Activated CD8-positive, alpha-beta memory T cell treated with anti-CD3 and anti-CD28 coated beads for 1 hour (primary cell): ENCODE measurements at places on chromosomes 1 and 21.

DNA sequence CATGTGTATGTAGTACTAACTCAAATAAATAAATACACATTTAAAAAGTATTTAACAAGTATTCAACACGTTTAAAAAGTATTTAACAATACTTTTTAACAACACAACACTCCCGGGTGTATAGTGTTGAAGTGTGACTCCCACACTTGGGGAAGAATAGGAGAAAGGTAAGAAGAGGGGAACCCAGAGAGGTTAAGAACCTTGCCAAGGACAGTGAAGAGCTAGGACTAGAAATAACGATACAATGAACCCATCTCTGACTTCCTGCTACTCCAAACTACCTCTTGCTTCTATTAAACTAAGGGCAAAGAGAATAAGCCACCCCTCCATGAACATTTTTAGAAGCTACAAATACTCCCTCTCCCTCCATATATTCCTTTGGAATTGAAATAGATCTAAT lies 1.7 kb upstream of the GFI1 start:
- no peak for DNase-seq

- no peak for DNase-seq
Observed at GRCh38 chr1:97412166-97412565, 508.7 kb downstream of the DPYD start.

- DNase-seq, result no peak
Observed at GRCh38 chr1:109149874-109150601, 36.1 kb downstream of the ELAPOR1 start.

GRCh38 chr1:202664083-202664482 lies 46.2 kb downstream of the SYT2 start:
- no peak for DNase-seq

- DNase-seq, result no peak
Observed at GRCh38 chr1:76763738-76764137, 103.5 kb upstream of the ST6GALNAC5 start.

DNA sequence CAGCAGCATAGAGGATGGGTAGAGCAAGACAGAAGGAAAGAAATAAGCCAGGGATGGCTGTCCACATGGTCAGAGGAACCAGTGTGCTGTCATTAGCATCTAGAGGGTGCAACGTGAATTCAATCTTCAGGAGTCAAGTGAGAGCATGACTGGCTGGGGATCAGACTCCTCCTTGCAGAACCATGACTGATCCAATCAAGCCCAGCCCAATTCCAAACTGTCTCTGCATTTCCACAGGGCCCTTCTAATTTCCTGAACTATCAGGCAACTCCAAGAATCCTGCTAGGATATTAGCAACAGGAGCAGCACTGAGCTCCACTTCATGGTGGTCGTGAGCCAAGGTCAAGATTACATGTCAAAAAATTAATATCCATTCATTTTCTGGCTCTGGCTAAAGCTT lies 166.8 kb upstream of the CAMK1G start:
- DNase-seq, result no peak

GRCh38 chr1:17731460-17731859 lies 23.7 kb upstream of the ACTL8 start:
- no peak for DNase-seq

DNA sequence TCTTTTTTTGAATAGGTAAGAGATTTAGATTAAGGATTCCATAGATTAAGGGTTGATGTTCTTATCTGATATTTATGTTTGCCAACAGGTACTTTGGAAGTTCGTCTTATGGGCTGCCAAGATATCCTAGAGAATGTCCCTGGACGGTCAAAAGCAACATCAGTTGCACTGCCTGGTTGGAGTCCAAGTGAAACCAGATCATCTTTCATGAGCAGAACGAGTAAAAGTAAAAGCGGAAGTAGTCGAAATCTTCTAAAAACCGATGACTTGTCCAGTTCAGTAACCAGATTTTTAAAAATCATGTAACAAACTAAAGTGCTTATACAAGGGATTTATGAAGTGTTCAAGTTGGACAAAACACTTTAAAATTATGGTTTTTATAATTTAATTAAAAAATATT lies 100.5 kb downstream of the PKN2 start:
- no peak for DNase-seq

DNA sequence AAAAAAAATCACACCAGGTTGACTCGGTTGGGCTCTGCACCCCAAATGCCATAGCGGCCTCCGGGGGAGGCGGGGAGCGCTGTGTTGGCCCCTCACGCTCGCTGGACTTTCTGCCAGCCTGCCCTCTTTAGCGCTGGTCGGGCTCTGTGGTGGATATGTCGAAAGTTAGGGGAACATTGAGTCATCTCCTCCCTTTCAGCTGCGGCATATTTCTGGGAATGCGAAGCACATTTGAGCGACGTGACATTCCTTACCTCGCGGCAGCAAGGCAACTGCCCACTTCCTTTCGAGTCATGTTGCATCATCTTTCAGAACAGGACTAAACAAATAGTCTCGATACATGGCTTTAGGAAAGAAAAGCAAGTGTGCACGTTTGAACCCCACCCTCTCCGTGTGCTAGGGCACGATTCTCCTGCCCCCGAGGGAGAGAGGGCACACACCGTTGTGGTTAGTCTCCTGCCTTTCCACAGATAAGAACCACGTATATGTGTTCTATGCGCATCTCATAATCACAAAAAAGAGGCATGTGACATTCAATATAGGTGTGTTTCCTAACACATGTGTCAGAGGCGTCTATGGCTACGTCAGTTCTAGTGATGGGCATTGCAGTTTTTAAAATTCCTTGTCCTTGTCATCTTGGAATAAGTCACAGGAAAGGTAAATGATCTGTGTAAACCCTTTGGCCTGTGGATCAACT lies 105.9 kb upstream of the SLC45A1 start:
- DNase-seq, result no peak

GRCh38 chr1:174036204-174036603 lies 14.0 kb upstream of the RC3H1 start:
- DNase-seq, result no peak

- DNase-seq, result no peak
Observed at GRCh38 chr1:198086051-198086745, 70.6 kb upstream of the NEK7 start.

DNA sequence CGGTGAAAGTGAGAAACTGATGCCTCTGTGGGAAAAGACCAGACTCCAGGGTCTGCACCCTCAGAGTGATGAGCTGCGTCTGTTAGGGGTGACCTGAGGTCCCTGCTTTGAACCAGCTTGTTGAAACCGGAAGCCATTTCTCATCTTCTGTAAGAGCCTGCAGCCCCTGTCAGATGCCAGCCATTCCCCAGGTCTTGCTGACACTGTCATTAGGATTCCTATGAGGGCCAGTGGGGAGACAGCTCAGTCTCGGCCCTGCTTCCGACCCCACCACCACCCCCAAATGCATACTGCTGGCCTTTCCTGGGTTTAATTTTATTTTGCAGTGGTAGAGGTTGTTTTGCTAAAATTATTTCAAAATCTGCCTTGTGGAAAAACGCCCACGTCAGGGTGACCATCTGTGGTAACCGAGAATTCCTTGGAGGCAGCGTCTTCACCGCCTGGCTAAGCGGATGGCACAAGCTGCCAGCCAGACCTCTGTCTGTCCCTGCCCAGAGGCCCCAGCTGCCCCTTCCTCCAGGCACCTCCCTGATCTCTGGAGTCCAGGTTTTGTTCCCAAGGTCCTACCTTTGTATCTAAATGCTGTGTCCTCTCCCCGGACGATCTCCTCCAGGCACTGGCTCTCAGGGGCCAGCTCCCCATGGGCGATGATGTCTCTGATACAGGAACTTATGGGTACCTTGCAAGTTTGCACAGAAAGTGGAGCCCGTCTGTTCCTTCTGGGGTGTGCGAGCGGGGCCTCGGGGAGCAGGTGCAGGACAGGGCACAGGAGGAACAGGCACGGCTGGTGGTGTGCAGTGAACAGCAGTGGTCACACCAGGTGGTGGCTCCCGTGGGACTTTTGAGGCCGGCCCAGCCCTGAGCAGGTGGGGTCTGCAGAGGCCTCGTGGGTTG lies 49.9 kb downstream of the PRKCZ start:
- no peak for DNase-seq

DNA sequence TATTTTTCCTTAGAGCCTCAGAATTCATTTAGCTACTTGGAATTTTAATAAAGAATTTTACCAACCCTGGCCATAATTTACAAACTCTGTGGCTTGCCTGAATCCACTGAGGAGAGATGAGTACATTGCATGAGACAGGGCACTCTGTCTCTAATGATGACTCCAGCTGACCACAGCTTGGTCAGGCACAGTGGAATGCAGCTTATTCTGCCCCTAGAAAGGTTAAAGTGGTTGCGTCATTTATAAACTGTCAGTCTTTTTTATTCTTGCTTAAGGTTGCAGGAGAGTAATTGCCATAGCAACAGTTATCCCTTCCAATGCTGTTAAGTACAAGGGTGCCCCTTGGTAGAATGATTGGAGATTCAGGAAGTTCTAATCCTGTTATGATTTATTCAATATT lies 28.3 kb downstream of the PDE4B start:
- DNase-seq, result no peak

GRCh38 chr21:23977971-23978370 lies 1629.3 kb downstream of the MRPL39 start:
- no peak for DNase-seq

GRCh38 chr1:209648931-209649776 lies 3.1 kb downstream of the LAMB3 start:
- DNase-seq, result no peak

DNA sequence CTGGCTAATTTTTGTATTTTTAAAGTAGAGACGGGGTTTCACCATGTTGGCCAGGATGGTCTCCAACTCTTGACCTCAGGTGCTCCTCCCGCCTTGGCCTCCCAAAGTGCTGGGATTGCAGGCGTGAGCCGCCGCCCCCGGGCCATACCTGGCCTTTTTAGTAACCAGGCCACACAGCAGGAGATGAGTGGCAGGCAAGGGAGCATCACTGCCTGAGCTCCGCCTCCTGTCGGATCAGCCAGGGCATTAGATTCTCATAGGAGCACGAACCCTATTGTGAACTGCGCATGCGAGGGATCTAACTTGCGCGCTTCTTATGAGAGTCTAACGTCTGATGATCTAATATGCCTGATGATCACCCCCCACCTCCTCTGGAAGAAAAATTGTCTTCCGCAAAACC lies 308.7 kb upstream of the PRMT6 start:
- DNase-seq, result no peak

GRCh38 chr1:14848625-14849024 lies 250.1 kb downstream of the KAZN start:
- DNase-seq, result no peak

DNA sequence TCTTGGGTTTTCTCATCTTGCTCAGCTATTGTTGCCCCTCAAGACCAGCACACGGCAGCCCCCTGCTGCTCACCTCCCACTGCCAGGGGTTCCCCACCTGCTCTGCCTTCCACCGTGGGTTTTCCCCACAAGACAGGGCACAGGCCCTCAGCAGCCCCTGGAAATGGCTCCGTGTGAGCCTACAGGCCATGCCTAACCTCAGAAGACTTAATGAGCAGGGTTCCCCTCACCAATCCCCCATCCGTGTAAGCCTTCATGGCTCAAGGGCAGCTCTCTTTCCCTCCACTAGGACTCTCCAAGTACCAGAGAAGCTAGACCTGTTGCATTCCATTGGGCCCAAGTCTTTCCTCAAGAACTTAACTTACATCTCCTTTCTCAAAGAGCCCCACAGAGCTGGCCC lies 18.4 kb upstream of the RCAN3 start:
- no peak for DNase-seq

GRCh38 chr1:161989786-161990185 lies 33.9 kb downstream of the OLFML2B start:
- no peak for DNase-seq

- DNase-seq, result no peak
Observed at GRCh38 chr1:235986869-235987268, 78.0 kb downstream of the NID1 start.

DNA sequence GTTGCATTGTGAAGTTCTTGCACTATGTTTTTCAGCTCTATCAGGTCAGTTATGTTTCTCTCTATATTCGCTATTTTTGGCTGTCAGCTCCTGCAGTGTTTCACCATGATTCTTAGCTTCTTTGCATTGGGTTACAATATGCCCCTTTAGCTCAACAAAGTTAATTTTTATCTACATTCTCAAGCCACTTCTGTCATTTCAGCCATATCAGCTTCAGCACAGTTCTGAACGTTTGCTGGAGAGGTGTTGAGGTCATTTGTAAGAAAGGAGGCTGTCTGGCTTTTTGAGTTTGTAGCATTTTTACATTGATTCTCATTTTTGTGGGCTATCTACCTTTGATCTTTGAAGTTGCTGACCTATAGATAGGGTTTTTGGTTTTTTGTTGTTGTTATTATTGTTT lies 573.2 kb upstream of the RGS18 start:
- no peak for DNase-seq

GRCh38 chr1:31694069-31694963 lies 9.5 kb downstream of the COL16A1 start:
- no peak for DNase-seq

- no peak for DNase-seq
Observed at GRCh38 chr1:234619071-234619480, 9.1 kb upstream of the IRF2BP2 start.

- no peak for DNase-seq
Observed at GRCh38 chr21:41251961-41252642, 64.5 kb upstream of the FAM3B start.

DNA sequence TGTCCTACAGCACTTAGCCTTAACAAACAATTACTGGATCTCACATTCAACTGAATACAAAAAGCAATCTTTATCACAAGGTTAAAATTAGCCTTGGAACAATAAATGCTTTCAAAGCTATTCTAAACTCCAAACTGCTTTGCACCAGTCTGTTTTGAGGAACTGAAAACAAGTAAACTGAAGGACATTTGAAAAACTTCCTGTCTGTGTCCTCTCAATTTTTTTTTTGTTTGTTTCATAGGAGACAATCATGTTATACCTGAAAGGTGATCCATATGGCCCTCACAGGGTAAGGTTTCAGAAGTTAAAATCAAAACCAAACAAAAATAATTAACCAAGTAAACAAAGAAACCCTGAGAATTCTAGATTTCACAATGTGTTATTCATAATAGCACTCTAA lies 459.1 kb downstream of the DPYD start:
- no peak for DNase-seq

- DNase-seq, result no peak
Observed at GRCh38 chr1:18714404-18715175, 83.9 kb downstream of the PAX7 start.

DNA sequence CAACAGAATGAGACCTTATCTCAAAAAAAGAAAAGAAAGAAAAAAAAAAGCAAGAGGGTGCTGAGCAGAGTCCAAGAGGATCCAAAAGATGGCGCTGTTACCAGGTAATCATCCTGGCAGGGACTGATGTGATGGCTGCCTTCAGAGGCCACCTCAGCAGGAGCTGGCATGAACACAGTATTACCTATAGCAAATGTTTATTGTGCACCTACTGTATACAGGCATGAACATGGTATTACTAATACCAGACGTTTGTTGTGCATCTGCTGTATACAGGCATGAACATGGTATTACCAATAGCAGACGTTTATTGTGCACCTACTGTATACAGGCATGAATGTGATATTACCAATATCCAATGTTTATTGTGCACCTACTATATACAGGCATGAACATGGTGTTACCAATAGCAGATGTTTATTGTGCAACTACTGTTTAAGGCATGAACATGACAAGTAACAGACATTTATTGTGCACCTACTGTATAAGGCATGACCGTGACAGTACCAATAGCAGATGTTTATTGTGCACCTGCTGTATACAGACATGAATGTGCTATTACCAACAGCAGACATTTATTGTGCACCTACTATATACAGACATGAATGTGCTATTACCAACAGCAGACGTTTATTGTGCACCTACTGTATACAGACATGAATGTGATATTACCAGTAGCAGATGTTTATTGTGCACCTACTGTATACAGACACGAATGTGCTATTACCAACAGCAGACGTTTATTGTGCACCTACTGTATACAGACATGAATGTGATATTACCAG lies 115.1 kb upstream of the TMEM51 start:
- no peak for DNase-seq
